ENCODE measurements at places on chromosomes 13 and 19.

GRCh38 chr13:70051531-70051930 lies 56.1 kb upstream of the ATXN8OS start:
- no peak for DNase-seq

GRCh38 chr19:10333758-10334587 lies 644 bp upstream of the RAVER1 start:
- no peak for DNase-seq

GRCh38 chr13:74816737-74817136 lies 665.2 kb downstream of the TBC1D4 start:
- no peak for DNase-seq

DNA sequence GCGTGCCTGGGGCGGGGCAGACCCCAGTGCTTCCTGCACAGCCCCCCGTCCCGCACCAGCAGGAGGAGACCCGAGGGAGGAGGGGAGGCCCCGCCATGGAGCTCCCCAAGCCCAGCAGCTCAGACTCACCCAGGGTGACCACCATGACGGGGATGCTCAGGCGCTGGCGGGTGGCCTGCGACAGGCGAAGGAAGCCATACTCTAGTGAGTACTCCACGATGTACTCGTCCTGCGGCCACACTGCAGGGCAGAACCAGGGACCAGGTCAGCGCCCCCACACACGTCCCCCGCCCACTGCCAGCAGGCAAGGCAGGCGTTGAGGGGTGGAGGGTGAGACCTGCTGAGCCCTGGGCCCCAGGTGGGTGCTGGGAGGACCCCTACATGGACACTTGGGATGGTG lies 8.6 kb downstream of the TMEM259 start:
- DNase-seq, result no peak

GRCh38 chr19:29812080-29812880 lies 489 bp downstream of the CCNE1 start:
- DNase-seq, result no peak

GRCh38 chr19:43983544-43983911 lies 460 bp upstream of the ZNF155 start:
- DNase-seq, result no peak

GRCh38 chr13:114166381-114167131 lies 12.5 kb upstream of the CFAP97D2 start:
- no peak for DNase-seq

DNA sequence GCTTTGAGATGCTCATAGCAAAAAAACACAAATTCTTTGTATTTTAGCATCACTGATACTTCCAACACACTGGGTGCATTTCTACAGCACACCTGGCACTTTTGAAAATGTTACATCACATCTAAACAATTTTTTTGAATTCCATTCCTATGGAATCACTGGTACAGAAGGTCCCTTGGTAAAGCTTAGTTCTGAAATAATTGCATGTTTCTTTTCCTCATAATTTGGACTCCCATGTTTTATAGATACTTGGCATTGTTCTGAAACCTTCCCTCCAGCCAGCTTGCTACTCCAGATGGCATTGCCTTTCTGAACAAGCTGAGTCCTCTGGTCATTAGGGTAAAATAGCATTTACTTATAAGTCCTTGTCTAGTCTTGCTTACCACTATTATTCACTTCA lies 481.3 kb upstream of the GPC6 start:
- no peak for DNase-seq

DNA sequence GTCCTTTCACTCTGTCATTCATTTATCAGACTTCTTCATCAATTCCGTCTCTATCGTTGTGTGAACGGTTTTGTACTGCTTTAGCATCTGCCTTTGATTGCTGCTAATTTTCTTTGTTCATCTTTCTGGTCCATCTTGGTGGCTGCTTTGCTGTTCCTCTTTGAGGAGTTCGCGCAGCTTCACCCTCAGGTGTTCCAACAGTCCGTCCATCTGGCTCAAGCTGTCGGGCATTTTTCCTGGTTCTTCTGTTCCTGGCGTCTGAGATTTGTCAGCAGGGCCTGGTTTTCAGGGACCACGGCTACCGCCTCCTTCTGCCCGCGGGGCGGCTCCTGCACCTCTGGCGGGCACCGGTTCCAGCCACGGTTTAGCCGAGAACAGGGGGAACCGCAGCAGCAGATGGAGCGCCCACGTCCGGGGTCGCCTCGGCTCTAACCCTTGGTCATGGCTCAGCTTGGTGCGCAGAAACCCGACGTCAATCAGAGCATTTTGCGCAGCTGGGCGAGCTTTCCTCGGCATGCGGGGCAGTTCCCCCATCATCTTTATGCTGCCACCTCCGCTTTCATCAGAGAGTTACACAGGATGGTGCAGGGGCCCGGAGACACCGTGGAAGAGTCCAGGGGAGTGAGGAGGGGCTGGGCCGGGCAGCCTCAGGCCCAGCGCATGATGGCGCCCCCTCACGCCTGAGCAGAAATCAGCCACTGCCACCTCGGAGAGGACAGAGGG lies 89.5 kb downstream of the ZNF100 start:
- no peak for DNase-seq

- no peak for DNase-seq
These were observed 16.5 kb downstream of the LSM4 start for GRCh38 chr19:18306209-18306887.

- no peak for DNase-seq
These were observed 1.4 kb downstream of the GRIN3B start for GRCh38 chr19:1001538-1002166.

GRCh38 chr13:20828539-20829364 lies 55.0 kb upstream of the EEF1AKMT1 start:
- peak; percentile 4 for DNase-seq

GRCh38 chr13:67630640-67631039 lies 400.5 kb upstream of the PCDH9 start:
- DNase-seq, result peak; percentile 54

GRCh38 chr13:51342706-51343105 lies 3.2 kb downstream of the SERPINE3 start:
- no peak for DNase-seq
